ENCODE measurements at places on chromosomes 16 and 17. TPM values are rescaled to one million over a fixed set of nuclear protein-coding genes. Genes with fewer than 3 reads are reported as not detected.

CCL17 gene
- total RNA-seq, result not detected

VTN gene
- total RNA-seq, result 21.8 TPM

CDT1 gene
- total RNA-seq, result 16.4 TPM

TBC1D3I gene
- 0.46 TPM for total RNA-seq

DNAI2 gene
- total RNA-seq, result not detected

CCL8 gene
- not detected for total RNA-seq

KCNJ18 gene
- not detected for total RNA-seq

HLF gene
- total RNA-seq, result 0.22 TPM

GJC1 gene
- total RNA-seq, result 35.8 TPM

ABHD15 gene
- total RNA-seq, result 21.2 TPM

TMEM132E gene
- not detected for total RNA-seq

DUXB gene
- not detected for total RNA-seq

TP53TG3F gene
- total RNA-seq, result not detected

CRYM gene
- total RNA-seq, result 2.1 TPM

SSTR5 gene
- 0.20 TPM for total RNA-seq

ZNF423 gene
- total RNA-seq, result 0.07 TPM

KRTAP17-1 gene
- total RNA-seq, result not detected

ZNF267 gene
- 10.8 TPM for total RNA-seq

P2RX1 gene
- not detected for total RNA-seq

PDE6G gene
- total RNA-seq, result 1.9 TPM

ANKRD40CL gene
- not detected for total RNA-seq

FOXL1 gene
- 1.9 TPM for total RNA-seq

TP53TG3C gene
- total RNA-seq, result not detected

NACA2 gene
- not detected for total RNA-seq
